ENCODE measurements at places on chromosomes 5 and 9.

DNA sequence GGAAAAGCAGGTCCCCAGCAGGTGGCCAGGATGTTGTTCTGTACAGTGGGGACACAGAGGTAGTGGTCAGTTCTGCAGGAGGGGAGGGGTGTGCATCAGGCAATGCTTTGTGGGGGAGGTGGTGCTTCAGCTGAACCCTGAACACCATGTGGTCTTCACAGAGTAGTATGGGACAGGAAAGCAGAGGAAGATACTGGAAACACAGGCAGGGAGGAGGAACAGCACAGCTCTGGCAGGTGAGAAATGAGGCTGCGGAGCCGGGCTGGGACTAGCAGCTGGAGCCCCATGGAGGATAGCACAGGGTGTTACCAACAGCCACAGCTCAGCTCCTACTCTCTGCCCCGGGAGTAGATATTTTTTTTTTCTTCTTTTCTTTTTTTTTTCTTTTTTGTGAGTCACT, 161.5 kb downstream of the ENTREP1 start:
- no peak for DNase-seq

- DNase-seq, result no peak
These were observed 141.3 kb upstream of the ZNF618 start for GRCh38 chr9:113734826-113735225.

DNA sequence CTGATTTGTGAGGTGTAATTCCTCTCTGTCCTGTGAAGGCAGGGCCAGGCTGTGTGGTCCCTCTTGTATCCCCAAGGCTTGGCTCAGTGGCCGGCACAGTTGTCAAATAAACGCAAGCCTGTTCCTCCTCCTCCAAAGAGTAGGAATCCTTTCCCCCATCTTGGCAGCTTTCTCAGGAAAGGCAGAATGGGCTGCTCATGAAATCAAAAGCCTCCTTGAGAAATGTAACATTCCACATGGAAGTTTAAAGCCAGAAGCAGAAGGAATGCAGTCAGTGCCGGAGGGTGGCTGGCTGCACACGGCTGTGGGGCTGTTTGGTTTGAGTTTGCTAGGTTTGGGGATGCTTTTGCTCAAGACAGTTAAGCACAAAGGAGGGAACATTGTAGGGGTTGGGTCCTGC, 34.5 kb upstream of the MED10 start:
- no peak for DNase-seq

DNA sequence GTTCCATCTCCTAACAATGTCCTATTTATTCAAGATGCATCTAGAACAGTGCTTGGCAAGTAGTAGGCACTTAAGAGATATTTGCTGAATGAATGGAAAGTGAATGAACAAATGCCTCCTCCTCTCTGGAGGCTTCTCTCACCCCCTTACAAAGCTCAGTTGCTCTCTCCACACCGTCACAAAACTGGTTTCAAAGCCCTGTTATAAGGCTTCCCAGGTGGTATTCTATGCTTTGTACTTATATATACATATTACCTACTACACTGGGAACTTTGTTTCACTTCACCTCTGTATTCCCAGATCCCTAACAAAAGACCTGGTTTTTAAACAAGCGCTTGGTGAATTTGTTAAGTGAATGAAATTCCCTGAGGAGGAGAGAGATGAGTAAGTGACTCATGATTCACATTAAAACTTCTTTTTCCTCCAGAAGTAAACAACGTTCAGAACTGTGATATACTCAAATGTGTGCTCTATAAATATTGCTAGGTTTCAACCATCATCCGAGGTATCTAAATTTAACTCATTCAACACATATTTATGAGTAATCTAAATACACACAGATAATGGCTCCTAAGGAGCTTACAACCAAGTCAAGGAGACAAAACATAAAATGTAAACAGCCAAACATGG, 36.0 kb downstream of the DENND1A start:
- DNase-seq, result no peak

DNA sequence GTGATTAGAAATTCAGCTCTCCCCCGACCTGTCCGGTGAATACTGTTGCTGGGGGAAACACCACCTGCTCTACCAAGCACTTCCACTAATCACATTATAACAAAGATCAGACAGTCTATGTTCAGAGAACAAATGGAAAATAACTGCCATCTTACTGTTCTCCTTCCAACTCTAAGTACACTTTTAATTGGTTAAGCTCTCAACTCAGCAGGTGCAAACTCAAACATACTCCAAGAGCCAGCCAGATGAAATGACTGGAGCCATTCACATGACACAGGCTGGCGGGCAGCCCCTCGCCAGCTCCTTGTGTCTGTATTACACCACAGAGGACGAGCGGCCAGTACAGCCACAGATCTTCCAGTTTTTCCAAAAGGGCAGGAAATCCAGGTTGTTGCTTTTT, 16.1 kb downstream of the LIFR start:
- no peak for DNase-seq

DNA sequence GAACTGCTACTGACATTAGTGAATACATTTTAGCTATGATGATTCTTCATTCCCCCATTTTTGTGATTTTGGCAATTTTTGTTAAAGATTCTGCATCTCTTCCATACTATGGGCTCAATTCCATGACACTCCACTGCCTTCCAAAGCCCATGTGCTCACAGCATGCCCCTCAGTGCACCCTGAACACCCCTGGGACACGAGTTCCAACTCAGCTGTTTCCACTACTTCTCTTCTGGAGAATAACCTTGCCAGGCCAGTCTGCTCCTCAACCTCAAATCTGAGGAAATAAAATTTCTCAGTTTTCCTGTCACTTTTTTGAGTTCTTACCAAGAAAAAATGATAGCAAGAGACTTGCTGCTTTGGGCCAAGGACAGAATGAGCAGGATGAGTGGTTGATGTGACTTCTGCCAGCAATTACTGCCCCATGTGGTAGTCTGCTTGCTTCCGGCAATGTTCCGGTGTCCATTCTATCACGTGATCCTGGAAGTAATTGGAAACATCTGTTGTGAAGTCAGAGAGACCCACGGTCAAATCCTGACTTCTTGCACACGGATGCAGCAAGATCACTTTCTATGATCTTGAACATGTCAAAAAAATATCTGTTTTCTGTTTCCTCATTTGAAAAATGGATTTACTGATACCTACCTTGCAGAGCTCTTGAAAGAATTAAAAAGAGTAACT, 58.3 kb downstream of the EGFLAM start:
- no peak for DNase-seq

- DNase-seq, result no peak
These were observed 27.1 kb downstream of the GRAMD2B start for GRCh38 chr5:126450346-126450745.

GRCh38 chr5:124561451-124561850, 185.0 kb downstream of the ZNF608 start:
- DNase-seq, result no peak

DNA sequence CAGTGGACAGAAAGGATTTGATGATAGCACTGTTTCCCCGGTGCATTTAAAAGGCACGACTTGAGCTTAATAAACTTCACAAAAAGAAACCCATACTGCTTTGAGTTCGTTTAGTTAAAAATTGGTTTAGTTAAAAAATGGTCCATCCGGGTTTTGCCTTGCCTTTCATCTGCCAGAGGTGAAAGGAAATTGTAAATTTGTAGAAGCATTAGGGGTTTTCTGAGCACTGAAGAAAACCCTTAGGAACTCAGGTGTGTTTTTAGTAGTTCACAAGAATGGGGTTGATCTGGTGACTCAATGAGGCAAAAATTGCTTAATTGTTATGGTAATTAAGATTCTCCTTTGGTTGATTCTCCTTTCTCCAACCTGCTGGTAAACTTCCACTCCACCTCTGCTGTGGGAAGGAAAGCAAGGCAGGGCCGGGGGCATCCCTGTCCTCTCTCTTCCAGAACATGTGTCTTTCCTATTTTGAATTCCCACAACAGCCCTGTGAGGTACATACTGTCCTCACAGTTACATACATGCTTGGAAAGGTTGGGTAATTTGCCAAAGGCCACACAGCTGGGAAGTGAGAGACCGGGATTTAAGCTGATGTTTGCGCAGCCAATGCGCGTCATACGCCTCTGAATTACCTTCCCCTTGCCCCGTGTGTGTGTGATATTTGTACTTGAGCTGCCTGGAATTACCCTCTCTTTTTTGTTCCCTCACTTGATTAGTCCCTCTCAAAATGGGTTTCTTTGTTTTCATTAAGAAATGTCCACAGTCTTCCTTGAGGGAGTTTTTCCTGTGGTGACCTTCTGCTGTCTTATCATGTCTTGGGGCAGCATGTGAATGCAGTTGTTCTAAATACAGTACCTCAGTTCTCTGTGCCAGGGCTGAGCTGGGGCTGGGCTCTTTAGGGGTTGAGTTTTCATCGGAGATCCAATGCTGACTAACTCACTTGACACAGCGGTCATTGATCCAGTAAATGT, 94.4 kb downstream of the ARHGAP26 start:
- no peak for DNase-seq

GRCh38 chr5:53063176-53063575, 46.4 kb downstream of the MOCS2 start:
- no peak for DNase-seq

GRCh38 chr9:5440426-5440825, 2.7 kb upstream of the PLGRKT start:
- no peak for DNase-seq

DNA sequence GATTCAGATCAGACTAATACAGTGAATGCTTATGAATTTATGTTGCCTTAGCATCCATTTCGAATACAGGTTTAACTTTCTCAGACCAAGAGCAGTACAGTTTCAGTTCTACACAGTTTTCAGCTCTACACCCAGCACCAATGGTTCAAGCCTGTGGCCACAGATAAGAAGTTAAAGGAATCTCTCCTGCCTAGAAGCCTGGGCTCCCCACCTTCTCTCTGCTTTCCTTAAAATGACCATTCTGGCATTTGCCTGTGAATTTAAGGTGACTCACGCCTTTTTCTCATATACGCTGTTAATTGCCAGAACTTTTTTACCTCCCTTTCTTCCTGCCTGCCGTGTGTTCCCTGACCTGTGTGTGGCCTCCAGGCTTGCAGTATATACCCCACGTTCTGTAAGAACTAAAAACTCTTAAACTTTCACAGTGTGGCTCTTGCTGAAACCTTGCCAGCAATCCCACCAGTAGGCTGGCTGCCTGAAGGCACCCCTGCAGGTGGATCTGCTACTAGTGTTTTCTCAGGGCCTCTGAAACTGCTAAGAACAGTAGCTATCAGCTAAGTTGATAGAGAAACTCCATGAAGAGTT, 692.8 kb upstream of the CDH18 start:
- no peak for DNase-seq

DNA sequence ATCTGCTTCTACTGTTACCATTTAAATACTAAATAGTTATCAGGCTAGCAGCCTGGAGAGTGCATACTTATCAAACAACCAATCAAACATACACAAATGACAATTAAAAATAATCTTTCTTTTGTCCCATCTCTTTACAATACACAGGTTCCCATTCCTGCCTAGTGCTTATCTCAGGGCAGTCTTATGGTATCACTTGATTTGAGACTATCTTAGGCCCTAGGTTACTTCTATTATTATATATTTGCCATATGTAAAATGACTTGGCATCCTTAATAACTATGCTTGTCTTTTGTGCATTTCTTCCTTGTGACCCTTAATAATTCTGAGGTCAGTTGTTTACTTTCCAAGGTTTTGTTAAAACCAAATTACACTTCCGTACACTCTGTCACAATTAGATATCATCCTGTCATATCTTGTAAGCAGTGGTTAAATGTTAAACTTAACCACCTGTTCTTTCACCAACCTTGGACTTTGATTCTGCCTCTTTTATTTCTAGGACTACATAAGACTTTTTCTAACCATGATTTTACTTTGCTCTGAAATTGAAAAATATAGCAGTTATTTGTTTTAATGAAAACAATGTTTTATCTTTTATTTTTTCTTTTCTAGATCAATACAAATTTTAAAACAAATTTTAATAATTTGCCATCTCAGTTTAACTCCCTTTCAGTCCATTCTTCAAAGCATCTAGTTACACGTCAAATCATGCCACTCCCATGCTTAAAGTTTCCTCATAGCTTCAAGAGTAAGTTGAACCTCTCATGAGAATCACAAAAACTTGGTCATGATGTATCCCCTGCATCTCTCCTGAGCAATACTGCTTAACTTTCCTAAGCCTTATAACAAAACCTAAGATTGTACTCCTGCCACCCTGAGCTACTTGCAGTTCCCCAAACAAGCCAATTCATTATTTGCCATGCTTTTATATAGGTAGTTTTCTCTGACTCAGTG, 281.3 kb downstream of the HCN1 start:
- DNase-seq, result no peak

- DNase-seq, result no peak
These were observed 6.7 kb upstream of the ANKRD18B start for GRCh38 chr9:33517373-33517772.

- no peak for DNase-seq
These were observed 334.2 kb upstream of the CCNH start for GRCh38 chr5:87746891-87747377.

DNA sequence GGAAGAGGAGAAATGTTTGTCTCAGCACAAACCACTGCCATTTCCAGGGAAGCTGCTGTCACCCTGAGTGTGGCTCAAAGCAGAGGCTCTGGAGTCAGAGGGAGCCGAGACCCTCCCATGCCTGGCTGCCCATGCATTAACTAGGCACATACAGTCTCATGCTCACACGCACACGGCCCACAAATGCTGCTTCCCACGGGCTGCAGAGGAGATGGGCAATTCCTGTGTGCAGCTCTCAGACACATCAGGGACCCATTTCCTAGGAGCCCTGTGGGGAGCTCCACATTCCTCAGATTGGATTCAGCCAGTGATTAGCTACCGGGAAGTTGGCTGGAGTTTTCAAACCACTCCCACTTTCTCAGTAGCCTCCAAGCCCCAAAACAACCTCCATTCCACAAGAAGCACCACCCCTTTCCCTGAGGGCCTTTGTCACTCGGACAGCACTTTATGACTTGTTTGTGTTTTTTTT, 9.1 kb upstream of the PTGES start:
- DNase-seq, result no peak

- no peak for DNase-seq
These were observed 1.3 kb upstream of the SLC44A1 start for GRCh38 chr9:105243015-105243686.

- no peak for DNase-seq
These were observed 20.3 kb downstream of the UIMC1 start for GRCh38 chr5:176986280-176986679.

- DNase-seq, result no peak
These were observed 13.7 kb upstream of the CAMSAP1 start for GRCh38 chr9:135920973-135921585.

DNA sequence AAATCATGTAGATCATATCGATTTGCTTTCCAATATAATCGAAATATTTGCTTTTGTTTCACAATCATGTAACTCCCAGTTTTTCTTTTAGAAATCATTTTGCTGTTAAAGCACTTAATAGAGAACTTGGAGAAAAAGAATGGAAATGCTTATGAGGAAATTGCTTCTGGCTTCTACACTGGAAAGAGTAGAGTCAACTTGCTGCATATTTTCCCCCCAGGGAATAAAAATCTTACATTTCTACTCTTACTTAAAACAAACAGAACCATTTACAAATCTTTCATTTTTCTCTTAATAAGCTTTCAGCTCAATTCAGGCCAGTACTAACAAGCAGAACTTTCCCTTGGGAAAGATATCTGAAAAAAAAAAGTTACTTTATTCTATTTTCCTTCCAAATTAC, 312.0 kb downstream of the CHSY3 start:
- no peak for DNase-seq
